ENCODE measurements at places on chromosomes 2 and 18. TPM values are rescaled to one million over a fixed set of nuclear protein-coding genes. Genes with fewer than 3 reads are reported as not detected.

The ATL2 gene
- 78.8 TPM for polyA plus RNA-seq

The SCN7A gene
- polyA plus RNA-seq = 3.2 TPM

The HOXD3 gene
- 5.2 TPM for polyA plus RNA-seq

The RAPGEF4 gene
- 0.54 TPM for polyA plus RNA-seq

The ANKRD53 gene
- polyA plus RNA-seq = 2.4 TPM

The RPL37A gene
- 4,790 TPM for polyA plus RNA-seq

The UGT1A5 gene
- 15.4 TPM for polyA plus RNA-seq

The COL4A3 gene
- polyA plus RNA-seq = 0.01 TPM

The TMEM247 gene
- polyA plus RNA-seq = not detected

The TRABD2A gene
- 35.5 TPM for polyA plus RNA-seq

The RND3 gene
- polyA plus RNA-seq = 28.4 TPM

The TPO gene
- polyA plus RNA-seq = not detected

The CYRIA gene
- 2.8 TPM for polyA plus RNA-seq

The POTEC gene
- 0.01 TPM for polyA plus RNA-seq

GRCh38 chr2:129862668-129863067, 116.8 kb upstream of the RAB6C start:
- no peak for DNase-seq

DNA sequence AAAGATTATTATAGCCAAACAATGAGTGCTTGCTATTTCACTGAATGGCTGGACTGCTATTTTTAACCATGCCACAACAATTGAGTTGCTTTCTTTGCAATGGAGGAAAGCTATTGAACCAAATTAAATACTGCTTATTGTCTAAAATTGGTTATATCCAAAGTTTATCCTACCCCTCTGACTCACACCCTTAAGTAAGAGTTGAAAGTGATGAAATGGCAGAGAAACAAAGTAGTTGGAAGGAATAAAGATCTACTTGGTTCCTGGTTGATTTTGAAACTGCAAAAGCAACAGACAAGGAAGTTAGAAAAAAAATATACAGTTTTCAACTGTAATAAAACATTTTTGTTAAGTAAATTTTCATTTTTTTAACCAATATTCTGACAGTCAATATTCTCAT, 47.5 kb downstream of the EML4 start:
- no peak for DNase-seq

- peak; percentile 3 for DNase-seq
Observed at GRCh38 chr2:54384301-54385203, 71.6 kb upstream of the SPTBN1 start.

- no peak for DNase-seq
Observed at GRCh38 chr2:75464348-75464946, 96.3 kb downstream of the EVA1A start.

- DNase-seq = no peak
Observed at GRCh38 chr18:73724958-73725357, 422.7 kb downstream of the FBXO15 start.

DNA sequence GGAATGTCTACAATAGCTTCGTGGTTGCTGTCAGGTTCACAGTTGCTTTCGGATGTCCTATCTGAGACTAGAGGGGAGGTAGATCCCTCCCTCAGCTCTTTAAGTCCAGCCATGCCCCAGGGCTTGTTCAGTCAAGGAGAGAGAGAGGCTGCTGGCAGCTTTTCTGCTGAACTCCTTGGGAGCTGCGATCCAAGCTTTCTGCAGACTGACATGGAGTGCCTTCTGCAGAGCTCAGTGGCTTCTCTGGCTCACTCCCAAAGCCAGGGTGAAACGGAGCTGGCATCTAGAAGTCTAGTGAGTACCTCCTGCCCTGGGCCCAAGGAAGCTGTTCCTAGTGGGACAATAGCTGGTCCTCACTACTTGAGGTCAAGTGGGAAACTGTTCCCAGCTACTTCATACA, 62.5 kb downstream of the TMEM17 start:
- no peak for DNase-seq

- no peak for DNase-seq
Observed at GRCh38 chr2:29916571-29916970, 4.8 kb downstream of the ALK start.

DNA sequence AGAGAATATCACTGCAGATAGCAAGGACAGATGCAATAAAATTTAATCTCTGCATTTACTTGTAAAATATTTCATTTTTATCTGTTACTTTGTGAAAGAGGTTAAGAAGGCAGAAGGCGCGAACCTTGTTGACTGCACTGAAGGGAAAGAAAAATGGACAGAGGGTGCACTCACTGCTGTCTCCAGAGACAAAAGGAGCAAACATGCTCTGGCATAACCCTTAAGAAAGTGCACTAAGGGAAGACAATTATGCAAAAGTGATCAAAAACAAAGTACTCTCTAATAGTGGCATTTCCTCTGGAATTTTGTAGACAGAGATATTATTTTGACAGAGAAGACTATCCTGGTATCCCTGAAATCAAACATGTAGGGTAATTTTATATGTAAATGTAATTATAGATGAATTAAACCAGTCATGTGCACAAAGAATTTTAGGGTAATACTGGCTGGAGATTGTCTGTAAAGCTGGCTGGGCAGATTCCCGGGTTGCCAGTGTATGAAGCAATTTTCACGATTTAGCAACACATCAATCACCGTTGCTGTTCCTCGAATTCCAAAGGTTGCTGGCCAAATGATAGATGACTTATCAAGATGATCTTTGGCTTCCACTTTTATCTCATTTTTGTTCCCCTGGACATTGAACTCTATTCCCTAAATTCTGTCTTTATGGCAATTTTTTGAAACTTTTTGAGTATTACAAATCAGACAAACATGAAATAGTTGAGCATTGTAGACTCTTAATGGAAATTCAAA, 1176.9 kb downstream of the SUCLG1 start:
- no peak for DNase-seq

GRCh38 chr2:74566754-74567085, 12.2 kb downstream of the DOK1 start:
- no peak for DNase-seq

- DNase-seq = no peak
Observed at GRCh38 chr18:38313831-38314230, 748.2 kb upstream of the CELF4 start.

- DNase-seq = no peak
Observed at GRCh38 chr18:14930576-14930975, 182.6 kb downstream of the ANKRD30B start.

DNA sequence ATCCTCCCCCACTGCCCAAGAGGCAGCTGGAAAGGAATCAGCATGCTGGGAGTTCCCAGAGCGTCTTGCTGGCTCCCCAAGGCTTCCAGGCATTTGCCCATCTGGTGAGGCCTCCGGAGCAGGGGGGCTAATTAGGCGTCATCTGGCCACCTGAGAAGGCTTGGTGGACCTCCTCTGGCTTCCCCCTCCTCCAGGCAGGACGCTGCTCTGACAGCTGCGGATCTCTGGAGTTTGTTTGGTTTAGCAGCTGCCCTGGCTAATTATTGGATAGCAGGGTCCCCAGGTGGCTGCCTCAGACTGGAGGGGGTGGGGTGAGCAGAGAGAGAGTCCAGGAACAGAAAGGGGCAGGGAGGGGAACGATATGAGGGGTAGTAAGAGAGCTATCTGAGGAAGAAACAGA, 425.2 kb upstream of the MEX3C start:
- DNase-seq = no peak

DNA sequence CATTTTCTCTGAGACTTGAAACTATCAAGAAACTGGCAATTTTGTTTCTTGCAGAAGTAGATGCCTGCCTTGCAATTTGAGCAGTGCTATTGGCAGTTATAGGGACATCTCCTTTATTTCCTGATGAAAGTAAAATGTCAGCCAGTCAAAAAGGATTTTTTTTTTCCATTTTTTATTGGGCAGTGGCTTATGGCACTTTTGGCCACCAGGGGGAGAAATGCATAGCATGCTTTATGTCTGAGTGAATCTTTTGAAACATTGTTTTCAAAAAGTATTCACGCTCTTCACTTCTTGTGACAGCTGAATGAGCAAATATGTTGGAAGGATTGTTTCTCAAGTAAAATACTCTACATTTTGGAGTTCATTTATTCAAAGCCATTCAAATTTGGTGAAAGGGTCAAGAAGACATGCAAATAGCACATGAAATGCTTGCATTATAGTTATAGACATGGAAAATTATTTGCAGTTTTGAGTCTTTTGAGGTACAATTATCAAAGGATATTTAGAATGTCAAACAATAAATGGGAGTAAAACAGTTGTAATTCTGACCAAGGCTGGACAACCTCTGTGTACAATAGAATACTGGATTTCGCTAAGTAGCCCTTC, 491.0 kb downstream of the CDH2 start:
- peak; percentile 50 for DNase-seq

DNA sequence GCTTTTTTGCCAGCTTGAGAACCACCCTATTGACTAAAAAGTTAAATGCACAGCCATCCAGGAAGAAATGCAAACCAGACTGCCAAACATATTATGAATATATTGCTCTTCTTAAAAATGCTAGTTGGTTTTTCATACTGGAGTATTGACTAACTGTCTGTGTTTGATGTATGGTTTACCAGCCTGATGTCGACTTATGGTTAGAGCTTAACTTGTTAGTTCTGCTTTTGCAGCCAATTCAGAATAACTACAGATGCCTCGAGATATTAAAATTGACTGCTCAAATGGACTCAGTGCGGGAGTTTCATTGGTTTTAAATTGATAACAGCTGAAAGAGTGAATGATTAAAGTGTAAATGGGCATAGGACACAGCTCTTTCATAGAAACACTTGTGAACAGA, 369.8 kb downstream of the ARHGAP15 start:
- no peak for DNase-seq

- DNase-seq = no peak
Observed at GRCh38 chr2:86015006-86015405, 90.7 kb downstream of the POLR1A start.

- DNase-seq = no peak
Observed at GRCh38 chr2:218152172-218152571, 14.6 kb downstream of the CXCR1 start.

DNA sequence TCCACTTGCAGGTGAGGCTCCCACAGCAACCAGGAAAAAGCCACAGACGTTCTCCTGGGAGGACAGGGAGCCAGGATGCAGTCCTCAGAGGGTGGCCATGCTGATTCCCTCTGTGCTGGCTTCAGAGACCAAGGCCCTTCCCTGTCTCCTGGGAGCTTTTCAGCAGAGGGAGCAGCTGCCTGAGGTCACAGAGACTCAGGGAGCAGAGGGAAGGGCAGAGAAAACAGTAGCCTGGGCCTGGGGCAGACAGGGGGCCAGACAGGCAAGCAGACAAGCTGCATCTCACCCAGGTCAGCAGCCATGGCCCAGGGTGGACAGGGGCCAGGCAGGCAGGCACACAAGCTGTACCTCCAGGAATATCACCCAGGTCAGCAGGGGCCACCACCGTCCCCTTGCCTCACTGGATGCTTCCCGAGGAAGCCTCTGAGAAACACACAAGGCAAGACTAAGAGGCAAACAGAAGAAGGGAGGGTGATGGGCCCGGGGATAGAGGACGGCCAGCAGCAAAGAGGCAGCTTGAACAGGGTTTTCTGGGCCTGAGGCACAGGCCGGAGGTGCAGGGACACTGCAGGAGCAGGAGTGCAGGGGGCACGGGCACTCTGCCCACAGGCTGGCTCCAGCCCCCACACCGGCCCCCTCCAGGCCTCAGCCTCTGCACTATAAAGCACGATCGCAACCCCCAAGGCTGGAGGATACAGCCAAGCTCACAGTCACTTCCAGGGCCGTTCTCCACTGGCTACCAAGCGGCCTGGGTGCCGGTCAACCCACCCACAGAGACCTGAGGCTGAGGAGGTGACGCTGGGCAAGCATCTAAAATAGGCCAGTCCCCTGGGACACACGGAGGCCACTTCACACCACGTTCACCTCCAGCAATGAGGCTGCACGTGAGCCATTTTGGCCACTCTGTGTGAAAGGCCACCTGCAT, 6.1 kb downstream of the SLC66A2 start:
- no peak for DNase-seq

GRCh38 chr2:109005686-109006204, 16.7 kb upstream of the EDAR start:
- no peak for DNase-seq

GRCh38 chr2:213234641-213235040, 49.6 kb upstream of the SPAG16 start:
- DNase-seq = no peak

- no peak for DNase-seq
Observed at GRCh38 chr2:165601065-165601830, 131.8 kb downstream of the CSRNP3 start.

GRCh38 chr2:136917411-136917881, 152.1 kb downstream of the THSD7B start:
- DNase-seq = no peak

GRCh38 chr2:118431997-118432396, 343.7 kb downstream of the INSIG2 start:
- no peak for DNase-seq

- no peak for DNase-seq
Observed at GRCh38 chr2:130152816-130153595, 8.1 kb upstream of the CCDC74B start.

DNA sequence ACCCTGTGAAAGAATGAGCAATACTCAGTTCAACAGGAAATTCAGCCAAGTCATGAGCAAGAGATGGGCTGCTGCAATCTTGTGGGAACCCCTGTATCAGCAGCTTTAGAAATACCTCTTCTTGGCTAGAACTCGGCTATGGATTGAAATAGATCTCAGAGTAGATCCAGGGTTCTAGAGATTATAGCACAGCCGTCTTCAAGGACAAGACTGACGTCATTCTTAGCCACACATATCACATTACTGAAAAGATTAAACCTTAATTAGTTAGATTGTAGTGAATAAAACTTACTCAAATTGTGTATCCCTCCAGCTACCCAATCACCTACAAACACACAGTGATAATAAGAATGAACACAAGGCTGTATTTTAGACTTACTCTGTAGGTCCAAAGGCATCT, 776.4 kb downstream of the EPHA4 start:
- no peak for DNase-seq

DNA sequence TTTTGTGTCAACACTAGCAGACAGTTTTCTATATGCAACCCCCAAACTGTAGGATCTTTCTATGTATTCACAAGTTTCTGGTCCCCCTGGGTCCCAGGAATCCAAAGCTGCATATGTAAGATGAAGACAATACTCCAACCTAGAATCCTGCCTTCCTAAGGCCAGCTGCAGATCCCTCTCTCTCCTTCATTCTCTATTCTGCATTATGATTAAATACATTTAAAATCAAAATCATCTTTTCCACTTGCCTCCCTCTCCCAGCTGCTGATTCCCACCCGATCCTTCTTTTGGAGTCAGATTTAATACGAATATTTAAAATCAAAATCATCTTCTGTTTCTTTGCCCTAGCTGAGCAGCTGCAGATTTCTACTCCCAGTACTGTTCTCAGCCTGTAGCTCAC, 783.0 kb upstream of the ZEB2 start:
- DNase-seq = no peak

- DNase-seq = no peak
Observed at GRCh38 chr2:219278655-219279150, 463 bp upstream of the DNAJB2 start.

- no peak for DNase-seq
Observed at GRCh38 chr2:172986040-172986439, 89.6 kb upstream of the MAP3K20 start.

GRCh38 chr18:76388891-76389423, 106.1 kb downstream of the ZNF516 start:
- DNase-seq = no peak

DNA sequence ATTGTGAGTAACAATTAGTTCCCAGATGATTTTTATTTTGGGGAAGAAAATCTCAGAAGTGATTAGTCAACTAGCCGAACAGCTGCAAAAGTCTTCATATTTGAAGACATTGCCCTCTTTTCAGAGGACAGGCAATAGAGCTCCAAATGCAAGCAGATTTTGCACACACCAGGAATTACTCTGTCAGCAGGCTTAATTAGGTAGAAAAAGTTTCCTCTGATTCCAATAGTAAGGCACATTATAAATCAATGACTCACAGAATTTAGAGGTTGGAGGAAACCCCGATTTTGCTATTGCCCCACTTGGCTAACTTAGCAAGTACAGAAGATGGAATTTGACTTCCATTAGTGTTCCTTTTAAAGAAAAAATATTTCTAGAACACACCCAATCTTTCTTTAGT, 30.7 kb upstream of the SCN1A start:
- no peak for DNase-seq
